A549 treated with dexamethasone at 1 μM for 4 hours (cell line): ENCODE measurements at places on chromosomes 5 and 9. TPM values are rescaled to one million over a fixed set of nuclear protein-coding genes. Genes with fewer than 3 reads are reported as not detected.

HTR1A gene
- total RNA-seq, result not detected in 5 replicates

CREB3 gene
- 52.5 to 59.5 TPM (median 55.6 TPM) in 5 replicates for total RNA-seq

LIFR gene
- 7.1 to 13.4 TPM (median 11.1 TPM) in 5 replicates for total RNA-seq

FEM1C gene
- 6.8 to 8.7 TPM (median 7.7 TPM) in 5 replicates for total RNA-seq

PPIC gene
- total RNA-seq, result 17.1 to 19.1 TPM (median 18.4 TPM) in 5 replicates

HSD17B3 gene
- 0.09 TPM in 1 of 5 replicates, not detected in the others for total RNA-seq

CLINT1 gene
- 60.9 to 82.6 TPM (median 78.8 TPM) in 5 replicates for total RNA-seq
